Suppressor macrophage treated with lipopolysaccharide for 4 hours (primary cell): ENCODE measurements at places on chromosomes 7 and 10.

DNA sequence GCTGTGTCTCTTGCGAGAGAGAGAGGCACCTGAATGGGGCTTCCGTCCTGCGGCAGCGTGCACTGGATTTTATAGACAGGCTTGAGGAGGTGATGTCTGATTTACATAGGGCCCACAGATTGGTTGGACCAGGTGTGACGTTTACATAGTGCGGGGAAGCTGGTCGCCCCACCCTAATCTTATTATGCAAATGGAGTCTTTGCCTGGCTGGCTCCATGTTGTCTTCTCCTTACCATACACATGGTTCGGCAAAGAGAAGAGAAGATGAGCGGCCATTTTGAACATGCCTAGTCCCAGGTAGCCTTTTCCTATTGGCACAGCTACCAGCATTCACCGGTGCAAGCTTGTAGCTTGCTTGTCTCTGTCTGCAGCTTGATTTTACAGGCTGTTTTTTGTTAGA lies 238.5 kb upstream of the GALNT17 start:
- no peak for DNase-seq

GRCh38 chr7:85106719-85107118 lies 80.1 kb downstream of the SEMA3D start:
- no peak for DNase-seq

GRCh38 chr10:125979976-125980375 lies 83.6 kb downstream of the FANK1 start:
- DNase-seq = no peak

GRCh38 chr7:89311886-89312285 lies 516.3 kb upstream of the TEX47 start:
- no peak for DNase-seq
